ENCODE measurements at places on chromosomes 3 and 15.

GRCh38 chr3:134708671-134709070, 57.8 kb upstream of the KY start:
- no peak for DNase-seq

- no peak for DNase-seq
Observed at GRCh38 chr3:50297896-50298725, 1.1 kb downstream of the HYAL3 start.

- peak; percentile 29 for DNase-seq
Observed at GRCh38 chr3:194134231-194134756, 1.7 kb upstream of the HES1 start.

DNA sequence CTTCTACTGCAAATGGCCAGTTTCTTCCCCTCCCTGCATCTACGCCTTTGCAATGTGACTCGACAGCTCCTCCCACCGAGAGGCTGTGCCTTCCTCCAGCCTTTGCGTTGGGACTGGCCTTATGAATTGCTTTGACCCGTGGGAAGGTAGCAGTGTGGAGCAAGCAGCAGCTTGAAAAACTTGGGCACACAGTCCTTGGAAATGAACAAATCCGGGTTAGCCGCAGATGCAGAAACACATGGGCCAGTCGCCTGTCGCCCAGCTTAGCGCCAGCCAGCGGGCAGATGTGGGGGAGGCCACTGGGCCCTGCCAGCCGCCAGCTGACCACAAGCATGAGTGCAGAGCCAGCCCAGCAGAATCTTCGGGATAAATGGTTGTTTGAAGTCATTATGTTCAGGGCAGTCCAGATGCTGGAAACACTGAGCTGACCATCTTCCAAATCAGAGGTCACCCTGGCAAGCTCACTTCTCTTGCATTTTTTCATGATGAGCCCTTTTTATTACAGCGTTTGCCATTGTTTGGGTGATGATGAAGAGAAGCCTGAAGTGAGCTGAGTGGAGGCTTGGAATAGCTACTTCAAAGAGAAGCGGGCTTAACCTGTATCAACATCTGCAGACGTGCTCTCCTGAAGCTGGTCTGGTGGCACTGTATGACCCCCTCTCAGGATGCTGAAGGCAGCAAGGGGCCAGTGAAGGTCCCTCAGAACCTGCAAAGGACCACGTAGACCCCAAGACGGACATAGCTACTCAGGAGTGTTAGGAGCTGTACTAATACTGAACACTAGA, 9.8 kb downstream of the SELENOS start:
- DNase-seq, result no peak

GRCh38 chr3:184582646-184583577, 21.3 kb downstream of the EPHB3 start:
- DNase-seq, result no peak

Data from CD4-positive, alpha-beta T cell treated with Interleukin-6 for 4 hours (primary cell).